ENCODE measurements at places on chromosomes 16 and 17.

DNA sequence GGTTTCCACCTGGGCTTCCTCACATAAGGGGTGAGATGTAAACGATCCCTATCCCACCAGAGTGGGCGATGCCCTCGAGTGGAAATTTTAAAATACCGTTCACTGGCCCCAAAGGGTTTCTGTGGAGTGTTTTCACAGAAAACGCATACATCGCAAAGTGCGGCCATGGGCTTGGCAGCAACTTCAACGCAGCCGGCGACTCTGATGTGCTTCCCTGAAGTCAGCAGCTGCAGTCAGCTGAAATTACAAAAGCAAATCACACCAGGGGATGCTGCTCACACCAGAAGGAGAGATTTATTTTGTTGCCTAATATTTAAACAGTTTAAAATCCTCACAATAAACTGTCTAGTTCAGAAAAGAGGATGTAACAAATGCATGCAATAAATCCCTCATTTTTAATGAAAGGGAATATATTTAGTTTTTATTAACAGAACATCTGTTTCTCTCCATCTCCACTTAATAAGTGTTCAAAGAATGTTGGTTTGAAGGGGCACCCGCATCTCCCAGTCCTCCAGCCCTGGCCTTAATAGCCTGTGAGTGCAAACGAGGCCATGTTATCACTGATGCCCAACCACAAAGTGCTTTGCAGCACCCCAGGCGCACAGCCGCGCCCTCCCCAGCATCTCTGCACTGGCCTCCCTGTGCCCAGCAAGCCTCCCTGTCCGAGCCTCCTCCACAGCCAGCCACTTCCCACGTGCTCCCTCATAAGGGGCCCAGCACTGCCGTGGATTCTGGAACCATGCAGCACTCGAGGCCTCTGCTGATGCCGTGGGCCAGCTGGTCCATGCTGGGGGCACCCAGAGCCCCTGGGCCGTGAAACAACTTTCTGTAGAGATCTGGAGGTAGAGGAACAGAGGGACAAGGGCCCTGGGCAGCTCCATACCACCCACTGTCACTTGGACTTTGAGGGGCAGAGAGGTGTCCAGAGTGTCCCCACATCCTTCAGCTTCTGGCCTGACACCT, 17.3 kb upstream of the XYLT2 start:
- DNase-seq = no peak

- no peak for DNase-seq
Measured at GRCh38 chr16:48158296-48158695, 2.5 kb upstream of the ABCC12 start.

GRCh38 chr16:568401-569258, 1.1 kb upstream of the PIGQ start:
- DNase-seq = no peak

DNA sequence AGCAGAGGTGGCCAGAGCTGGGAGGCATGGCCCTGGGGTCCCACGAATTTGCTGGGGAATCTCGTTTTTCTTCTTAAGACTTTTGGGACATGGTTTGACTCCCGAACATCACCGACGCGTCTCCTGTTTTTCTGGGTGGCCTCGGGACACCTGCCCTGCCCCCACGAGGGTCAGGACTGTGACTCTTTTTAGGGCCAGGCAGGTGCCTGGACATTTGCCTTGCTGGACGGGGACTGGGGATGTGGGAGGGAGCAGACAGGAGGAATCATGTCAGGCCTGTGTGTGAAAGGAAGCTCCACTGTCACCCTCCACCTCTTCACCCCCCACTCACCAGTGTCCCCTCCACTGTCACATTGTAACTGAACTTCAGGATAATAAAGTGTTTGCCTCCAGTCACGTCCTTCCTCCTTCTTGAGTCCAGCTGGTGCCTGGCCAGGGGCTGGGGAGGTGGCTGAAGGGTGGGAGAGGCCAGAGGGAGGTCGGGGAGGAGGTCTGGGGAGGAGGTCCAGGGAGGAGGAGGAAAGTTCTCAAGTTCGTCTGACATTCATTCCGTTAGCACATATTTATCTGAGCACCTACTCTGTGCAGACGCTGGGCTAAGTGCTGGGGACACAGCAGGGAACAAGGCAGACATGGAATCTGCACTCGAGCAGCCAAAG, 2.3 kb downstream of the CSF3 start:
- DNase-seq = no peak

GRCh38 chr17:30520436-30520835, 43.2 kb downstream of the GOSR1 start:
- DNase-seq = no peak

DNA sequence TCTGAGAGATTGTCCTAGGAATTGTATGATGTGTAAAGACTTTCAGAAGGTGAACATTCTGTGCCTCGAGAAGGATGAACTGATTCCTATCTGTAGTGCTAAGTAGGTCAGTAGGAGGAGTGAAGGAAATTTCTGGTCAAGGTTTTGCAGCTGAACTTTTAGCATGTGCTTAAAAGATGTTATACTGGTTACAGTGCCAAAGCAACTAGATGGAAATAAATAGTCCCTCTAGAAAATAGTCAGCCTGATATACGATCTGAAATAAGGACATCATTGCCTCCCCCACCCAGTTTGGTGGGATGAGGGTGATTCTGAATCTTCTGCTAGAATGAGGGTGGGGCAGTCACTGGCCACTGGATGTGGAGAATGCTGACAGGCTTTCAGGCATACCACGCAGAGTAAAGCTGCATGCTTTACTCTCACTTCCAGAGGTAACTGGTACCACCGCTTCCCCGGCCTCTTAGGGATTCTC, 57.2 kb upstream of the VPS4A start:
- DNase-seq = no peak

- no peak for DNase-seq
Measured at GRCh38 chr16:74094962-74095361, 201.7 kb upstream of the PSMD7 start.

DNA sequence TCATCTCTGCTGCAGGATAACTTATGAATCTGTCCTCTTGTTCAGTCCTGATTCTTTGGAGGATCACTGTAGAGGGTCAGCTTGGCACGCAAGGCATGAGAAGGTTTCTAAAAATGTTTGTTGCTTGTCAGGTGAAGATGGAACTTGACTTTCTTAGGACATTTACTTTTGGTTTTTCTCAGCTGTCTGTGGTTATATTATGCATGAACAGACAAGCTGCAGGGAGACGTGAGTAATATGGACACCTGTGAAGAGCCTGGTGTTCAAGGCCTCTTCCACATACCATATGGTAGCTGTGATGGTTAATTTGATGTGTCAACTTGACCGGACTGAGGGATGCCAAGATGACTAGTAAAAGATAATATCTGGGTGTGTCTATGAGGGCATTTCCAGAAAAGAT, 270.2 kb upstream of the CPHXL start:
- DNase-seq = peak; percentile 1

- DNase-seq = no peak
Measured at GRCh38 chr17:751269-752001, 629 bp downstream of the GEMIN4 start.

DNA sequence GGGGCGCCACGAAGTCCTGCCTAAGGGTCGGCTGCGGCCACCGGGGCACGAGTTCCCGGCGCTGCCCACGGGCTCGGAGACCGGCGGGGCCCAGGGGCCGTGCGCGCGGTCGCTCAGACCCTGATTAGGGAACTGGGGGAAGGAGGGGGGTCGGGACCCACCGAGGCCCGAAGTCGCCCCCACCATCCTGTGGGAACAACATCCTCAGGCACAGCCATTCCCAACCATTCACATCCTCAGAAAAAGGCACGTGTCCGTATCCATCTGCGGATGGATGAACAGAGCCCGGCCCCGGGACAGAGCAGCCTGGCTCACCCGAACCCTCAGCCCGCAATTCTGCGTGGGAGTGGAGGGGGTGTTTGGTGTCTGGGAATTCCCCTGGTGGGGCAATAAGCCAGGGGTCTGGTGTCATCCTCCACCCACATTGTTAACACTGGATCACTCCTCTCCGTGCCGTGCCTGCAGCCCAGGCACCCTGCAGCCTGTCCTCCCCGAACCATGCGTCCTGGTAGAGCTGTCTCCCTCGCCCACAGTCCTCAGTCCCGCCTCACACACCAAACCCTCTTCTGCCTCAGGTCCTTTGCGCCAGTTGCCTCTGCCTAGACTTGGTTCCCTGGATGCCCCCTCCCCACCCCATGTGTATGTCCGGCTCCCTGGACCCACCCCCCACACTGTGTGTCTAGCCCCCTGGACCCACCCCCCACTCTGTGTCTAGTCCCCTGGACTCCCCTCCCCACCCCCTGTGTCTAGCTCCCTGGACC, 789 bp upstream of the CCDC57 start:
- DNase-seq = no peak

- DNase-seq = no peak
Measured at GRCh38 chr16:11473728-11474127, 113.0 kb downstream of the LITAF start.

DNA sequence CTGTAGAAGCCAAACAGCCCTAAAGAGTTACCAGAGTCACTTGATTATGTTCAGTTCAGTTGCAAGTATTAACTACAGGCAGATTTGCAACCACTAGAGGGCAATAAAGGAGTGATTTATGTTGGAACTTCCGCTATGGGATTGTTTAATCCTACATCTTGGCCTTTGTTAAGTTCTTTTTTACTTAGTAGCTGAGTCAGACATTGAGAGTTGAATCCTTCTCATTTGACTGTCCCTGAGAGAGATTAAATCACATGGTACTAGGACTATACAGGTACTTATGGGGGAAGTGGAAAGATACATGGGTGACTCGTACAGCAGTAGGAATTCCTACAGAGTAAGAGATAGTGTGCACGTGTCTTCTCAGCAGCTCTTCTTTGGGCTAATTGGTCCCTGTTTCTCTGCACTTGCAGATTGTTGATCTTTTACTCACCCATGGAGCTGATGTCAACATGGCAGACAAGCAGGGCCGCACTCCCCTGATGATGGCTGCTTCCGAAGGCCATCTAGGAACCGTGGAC, 40.3 kb downstream of the CYB561 start:
- peak; percentile 71 for DNase-seq

GRCh38 chr16:57724531-57724930, 11.0 kb upstream of the KATNB1 start:
- DNase-seq = no peak

GRCh38 chr17:42179335-42179734, 1.6 kb downstream of the KCNH4 start:
- DNase-seq = no peak

DNA sequence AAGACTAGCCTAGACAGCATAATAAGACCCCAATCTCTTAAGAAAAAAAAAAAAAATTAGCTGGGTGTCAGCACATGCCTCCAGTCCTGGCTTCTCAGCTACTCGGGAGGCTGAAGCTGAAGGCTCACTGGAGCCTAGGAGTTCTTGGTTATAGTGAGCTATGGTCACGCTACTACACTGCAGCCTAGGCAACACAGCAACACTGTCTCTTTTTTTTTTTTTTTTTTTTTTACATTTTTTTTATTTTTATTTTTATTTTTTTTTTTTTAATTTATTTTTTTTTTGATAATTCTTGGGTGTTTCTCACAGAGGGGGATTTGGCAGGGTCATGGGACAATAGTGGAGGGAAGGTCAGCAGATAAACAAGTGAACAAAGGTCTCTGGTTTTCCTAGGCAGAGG, 4.1 kb downstream of the ORC6 start:
- no peak for DNase-seq

- DNase-seq = no peak
Measured at GRCh38 chr17:64583038-64583437, 76.3 kb downstream of the CEP95 start.

DNA sequence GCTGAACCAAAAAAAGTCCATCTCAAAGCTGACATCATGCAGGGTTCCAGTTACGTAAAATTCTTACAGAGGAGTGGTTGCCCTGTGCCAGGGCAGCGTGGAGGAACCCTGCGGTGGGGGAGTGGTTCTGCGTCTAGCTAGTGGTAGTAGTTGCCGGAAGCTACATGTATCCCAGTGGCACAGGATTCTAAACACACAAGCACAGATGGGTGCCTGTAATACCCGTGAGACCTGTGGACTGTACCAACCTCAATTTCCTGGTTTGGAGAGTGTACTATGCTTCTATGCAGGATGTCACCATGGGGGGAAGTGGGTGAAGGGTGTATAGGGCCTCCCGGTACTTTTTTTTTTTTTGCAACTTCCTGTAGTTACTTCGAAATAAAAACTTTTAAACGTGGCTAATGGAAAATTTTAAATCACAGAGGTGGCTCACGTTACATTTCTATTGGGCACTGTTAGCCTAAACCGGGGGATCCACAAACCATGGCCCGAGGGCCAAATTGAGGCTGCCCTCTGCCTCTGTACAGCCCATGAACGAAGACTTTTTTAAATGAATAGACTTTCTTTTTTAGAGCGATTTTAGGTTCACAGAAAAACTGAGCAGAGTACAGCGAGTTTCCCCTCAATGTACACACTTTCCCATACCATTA, 38.5 kb downstream of the TBC1D16 start:
- no peak for DNase-seq

GRCh38 chr17:40518401-40519088, 17.1 kb upstream of the TNS4 start:
- DNase-seq = no peak

- peak; percentile 92 for DNase-seq
Measured at GRCh38 chr17:31842195-31843069, 16.6 kb downstream of the COPRS start.

DNA sequence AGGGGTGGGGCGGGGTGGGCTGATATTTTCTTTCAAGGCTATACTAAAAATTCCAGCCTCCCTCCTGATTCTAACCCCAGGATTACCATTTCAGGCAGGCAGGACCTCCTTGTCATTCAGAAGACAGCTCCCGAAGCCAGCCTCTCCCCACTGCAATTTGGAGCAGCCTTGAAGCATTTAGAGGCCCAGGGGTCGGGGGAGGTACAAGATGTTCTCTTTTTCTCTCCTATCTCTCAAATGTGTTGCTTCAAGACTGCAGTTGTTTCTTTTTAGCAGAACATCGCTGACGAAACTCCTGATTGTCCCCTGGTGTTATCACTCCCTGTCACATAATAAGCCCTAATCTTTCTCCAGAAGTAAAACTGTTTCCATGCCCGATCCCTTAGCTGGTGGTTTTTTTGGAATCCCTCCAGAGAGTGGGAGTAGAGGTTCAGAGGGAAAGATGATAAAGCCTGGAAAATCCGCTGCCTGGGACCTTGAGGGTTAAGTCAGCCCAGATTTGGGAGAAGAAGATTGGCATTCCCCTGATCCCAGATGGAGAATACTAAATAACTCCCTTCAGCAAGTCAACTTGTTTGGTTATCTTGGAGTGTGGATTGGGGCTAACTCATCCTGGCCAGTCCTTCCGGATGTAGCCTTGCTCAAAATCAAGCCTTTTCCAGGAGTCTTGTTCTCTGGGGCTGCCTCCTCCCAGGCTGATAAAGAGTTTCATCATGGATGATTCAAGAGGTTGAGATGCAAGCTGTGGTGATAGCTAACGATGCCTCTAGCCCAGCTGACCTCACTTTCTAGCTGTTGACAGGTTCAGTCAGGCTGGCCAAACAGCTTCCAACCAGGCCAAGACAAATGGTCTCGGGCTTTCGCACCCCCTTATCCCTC, 71.3 kb downstream of the SOX9 start:
- DNase-seq = no peak

DNA sequence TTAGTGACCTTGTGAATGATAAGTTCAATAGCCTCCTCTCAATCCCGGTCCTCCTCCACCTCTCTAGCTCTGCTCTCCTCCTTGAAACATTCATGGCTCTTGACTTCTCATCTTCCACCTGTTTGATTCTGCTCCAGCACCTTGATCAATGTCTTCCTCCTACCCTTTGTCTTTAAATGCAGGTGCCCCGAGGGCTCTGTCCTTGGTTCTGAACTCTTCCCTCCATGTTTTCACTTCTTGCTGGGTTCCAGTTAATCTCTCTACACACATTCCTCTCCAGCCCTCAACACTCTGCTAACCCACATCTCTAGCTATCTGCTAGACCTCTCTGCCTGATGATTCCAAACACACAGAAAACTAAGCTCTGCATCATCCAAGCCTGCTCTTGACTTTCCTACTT, 13.4 kb downstream of the CD300E start:
- no peak for DNase-seq

- DNase-seq = peak; percentile 57
Measured at GRCh38 chr17:29565643-29566472, 979 bp downstream of the ABHD15 start.
